ENCODE measurements at places on chromosomes 6 and 20.

DNA sequence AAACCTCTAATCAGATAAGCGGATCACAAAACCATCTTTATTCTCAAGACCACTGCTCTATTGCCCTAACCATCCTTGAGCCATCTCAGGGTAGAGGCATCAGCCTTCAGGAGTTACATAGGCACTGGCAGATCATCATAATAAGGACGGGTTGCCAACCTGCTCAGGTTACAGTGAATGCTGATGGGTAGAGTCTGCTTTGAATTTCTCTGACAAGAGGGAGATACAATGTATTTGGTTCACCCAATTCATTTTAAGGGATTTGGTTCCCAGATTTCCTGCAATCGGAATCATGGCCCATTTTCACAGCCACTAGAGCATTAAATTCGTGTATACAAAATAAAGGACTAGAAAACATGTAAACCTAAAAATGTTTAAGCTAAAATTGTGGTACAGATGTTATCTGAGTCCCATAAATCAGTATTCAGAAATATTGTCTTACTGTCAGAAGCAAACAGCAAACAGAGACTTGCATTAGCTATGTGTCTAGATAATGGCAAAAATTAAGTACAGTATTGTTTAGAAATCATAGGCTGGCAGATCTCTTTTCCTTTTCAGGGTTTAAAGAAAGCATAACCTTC lies 41.9 kb upstream of the TMEM170B start:
- DNase-seq: no peak

DNA sequence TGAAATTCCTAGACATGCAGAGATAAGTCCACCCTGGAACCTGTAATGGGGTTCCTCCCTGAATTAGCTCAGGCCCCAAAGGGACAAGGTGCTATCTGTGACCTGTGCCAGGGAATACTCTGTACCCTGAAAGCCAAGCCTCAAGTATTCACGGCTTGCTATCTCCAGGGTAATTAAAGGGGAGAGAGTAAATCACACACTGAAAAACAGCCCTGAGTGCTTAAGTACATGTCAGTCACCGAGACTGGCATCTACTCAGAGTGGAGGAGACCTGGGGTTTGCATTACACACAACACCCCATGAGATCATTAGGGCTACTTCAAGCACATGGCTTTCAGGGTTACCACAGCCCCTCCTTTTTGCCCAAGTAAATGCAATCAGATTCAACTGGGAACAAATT lies 188.1 kb downstream of the CD83 start:
- DNase-seq: no peak

DNA sequence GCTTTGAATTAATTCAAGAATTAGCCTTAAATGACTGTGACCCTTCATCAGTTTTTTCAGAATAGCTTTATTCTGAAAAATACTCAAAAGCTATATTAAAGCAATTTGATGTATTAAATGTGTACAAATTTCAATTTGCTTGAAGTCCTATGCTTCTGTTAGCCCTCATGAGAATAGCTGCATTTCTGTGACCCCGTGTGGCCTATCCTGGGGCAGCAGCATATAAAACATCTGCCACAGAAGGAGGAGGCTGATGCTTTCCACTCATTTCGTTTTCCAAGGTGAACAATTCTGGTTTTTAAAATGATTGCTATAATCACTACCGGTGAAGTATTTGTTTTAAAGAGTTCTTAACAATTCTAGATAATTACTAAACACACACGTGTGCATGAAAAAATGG lies 360.3 kb downstream of the BTBD9 start:
- DNase-seq: no peak

DNA sequence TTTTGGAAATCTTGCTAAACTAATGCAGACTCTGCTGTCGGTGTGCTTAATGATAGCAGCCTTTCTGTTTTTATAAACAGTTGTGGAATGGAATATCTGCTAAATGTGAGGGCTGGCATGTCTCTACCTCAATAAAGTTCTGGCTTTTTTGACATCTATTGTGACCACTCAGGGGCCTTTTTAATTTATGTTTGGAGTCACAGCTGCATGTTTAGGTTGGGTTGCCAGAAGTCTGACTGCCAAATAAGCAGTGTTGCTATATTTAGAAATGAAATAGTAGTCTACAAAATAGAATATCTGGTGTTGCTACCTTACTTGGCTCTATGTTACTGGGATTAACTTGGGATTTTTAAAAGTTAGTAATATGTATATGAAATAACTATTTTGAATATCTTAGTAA lies 125.1 kb upstream of the LOC128125822 start:
- no peak for DNase-seq

DNA sequence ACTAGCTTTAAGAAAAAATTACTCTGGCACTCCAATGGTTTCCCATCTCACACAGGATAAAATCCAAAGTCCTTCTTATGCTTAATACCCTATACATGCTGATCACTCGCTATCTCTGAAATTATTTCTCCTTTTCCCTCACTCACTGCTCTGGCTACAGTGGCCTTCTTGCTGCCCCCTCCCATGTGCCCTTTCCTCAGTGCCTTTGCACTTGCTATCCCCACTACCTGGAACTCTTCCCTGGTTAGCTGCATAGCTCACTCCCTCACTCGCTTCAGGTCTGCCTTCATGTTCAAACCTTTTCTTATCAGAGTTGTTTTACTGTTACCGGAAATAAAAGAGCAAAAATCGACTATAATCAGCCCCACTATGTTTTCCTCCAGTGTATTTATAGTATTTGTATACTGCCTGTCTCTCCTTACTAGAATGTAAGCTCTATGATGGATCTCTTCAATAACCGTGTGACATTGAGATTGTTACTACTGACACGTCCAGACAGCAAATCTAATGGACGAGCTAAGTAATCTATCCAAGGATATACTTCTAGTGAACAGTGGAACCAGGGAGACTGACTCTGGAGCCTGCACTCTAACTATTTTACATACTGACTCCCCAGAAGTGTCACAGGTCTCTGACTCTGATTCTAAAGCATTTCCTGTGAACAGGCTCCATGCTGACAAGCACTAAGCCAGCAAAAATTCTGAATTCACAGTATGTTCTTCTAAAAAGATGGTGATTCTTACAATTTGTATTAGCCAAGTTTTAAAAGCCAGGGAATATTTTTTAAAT lies 25.1 kb downstream of the FKBP5 start:
- DNase-seq: no peak

GRCh38 chr20:60049601-60050000 lies 91.4 kb downstream of the CDH26 start:
- no peak for DNase-seq

DNA sequence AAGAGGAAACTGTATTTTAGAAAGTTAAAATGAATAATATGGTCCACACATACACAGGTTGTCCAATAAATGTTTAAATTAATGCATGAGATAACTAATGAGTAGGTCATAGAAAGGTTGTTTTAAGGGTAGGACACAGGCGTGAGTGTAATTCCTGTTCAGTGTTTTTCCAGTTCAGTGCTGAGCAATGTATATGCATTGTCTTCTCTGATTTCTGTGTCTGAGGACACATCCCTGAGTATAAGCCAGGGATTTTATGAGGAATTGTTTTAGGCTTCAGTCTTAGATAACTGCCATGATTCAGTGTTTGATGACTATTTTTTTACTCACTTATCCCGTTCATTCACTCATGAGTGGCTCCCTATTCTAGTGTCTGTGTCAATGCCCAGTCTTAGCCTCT lies 298.5 kb upstream of the TBX18 start:
- DNase-seq: no peak

GRCh38 chr6:19317431-19317986 lies 519.7 kb upstream of the ID4 start:
- DNase-seq: no peak

DNA sequence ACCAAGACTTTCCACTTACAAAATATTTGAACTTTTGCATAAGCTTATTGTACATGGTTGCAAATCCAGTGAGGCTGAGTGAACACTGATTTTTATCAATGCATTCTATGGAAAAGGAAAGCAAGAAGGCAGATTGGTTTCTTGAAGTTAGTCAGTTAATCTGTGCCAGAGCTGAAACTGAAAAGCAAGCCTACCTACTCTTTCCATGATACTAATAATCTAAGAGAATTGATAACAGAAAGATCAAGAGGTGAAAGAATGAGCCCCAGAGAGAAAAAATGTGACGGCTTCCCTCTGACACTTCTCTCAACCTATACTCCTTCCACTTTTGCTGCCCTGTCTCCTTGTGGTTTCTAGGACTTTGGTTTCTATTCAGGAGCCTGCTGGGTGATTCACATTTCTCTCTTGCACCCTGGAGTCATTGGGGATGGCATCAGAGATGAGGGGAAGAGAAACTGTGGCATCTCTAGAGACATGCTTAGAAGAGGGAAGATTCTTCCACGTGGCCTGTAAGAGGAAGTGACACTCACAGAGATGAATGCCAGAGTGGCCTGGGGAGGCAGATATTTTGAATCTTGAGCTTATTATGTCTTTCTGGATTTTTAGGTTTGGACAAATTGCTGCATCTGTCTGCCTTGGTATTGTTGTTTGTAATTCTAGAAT lies 158.6 kb upstream of the RIMS1 start:
- DNase-seq: no peak

DNA sequence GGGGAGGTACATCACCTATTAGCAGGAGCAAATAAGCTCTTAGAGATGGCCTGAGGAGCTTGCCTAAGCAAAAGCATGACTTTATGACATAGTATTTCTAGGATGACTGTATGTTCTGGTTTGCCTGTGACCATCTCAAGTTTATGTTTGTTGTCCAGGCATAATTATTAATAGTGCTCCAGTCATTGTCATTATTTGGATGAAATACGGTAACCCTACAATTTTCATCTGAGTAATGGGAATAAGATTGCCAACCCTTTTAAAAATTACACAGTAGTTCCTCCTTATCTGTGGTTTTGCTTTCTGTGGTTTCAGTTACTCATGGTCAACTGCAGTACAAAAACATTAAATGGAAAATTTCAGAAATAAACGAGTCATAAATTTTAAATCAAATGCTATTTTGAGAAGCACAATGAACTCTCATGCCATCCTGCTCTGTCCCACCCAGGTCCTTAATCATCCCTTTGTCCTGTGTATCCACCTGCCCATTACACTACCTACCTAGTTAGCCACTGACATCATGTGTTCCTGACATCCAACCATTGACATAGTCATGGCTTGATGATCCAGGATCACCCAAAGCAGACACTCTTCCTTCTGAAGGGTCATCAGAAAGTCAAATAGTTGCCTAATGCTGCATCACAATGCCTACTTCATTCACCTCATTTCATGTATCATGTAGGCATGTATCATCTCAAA lies 27.0 kb upstream of the TFB1M start:
- no peak for DNase-seq

GRCh38 chr6:227074-227782 lies 65.1 kb upstream of the DUSP22 start:
- DNase-seq: no peak

DNA sequence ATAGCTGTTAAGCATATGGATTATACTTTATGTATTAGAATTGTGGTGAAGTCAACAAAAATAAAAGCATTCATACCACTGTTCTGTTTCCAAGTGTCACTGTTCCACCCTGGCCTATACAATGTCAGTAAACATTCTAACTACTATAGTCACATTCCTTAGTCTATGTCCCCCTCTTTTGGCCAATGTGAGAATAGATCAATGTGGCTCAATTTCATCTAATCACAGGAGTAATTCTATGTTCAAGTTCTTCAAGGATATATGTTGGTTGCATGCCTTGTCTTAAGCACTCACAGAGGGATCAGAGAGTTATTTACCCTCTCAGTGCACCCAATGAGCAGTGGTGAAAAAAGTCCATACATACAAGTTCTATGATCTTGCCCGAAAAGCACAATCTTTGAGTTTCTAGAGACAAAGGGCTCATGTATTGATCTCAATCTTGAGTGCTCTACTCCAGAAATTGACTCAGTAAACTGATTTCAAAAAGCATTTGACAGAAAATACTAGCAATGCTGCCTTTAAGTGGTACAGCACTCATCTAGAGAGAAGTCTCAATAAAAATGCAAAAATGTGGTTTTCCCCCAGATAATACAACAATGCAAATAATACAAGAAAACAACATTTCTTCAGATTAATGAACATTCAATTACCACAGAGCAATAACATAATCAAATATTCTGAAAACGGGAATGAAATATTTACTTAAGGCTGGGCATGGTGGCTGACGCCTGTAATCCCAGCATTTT lies 16.5 kb downstream of the SMLR1 start:
- DNase-seq: no peak

- DNase-seq: no peak
These were observed 6.6 kb upstream of the HEBP2 start for GRCh38 chr6:138397128-138398122.

DNA sequence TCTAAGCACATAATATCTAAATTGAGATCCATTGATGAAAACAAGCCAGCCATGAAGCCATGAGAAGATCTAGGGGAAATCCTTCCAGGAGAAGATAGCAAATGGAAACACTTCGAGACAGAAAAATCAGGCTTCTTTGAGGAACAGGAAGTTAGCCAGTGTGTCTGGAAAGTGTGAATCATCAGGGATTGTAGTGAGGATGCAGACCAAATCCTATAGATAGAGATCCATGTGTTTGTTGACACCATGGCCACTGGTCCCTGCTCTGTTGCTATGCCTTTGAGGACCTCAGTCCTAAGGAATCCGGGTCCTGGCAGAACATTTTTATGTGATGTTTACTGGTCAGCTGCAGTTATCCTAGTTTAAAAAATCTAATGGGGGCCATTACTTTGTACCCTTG lies 6.6 kb upstream of the ELOVL2 start:
- DNase-seq: no peak

DNA sequence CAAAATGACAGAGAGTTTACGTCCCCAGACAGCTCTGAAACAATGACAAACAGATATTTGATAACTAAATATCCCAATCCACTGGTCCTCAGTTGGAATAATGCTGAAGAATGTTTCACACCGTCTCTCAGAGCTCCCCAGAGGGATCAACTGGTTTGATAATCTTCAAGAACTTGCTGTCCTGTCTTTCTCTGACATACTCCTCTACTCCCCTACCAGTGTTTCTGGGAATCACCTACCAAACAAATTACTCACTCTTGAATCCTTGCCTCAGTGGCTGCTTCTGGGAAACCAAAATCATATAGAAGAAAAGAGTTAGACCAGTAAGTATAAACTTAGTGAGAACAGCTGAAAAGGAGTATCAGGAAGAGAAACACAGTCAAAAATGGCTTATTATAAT lies 469.7 kb upstream of the JAG1 start:
- no peak for DNase-seq

- no peak for DNase-seq
These were observed 45.2 kb downstream of the ANKEF1 start for GRCh38 chr20:10079964-10080363.

DNA sequence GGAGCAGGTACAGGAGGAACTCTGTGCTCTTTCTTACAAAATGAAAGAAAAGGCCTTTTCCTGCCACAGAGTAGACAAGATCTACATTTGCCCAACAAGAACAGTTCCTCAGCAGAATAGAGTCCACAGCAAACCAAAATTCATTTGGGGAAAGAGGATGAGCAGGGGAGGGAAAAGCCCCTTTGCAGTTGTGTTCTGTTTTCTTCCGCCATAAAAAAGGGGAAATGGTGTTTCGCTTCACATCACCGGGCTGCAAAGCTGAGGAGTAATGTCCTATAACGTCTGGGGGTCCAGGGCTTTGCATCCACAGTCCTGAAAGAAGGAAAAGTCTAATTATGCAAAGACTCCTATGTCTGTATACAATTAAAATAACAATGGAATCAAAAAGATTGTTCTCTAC lies at the start of gene GPR31:
Gene GPR31, minus strand, starts transcription at position 118 of the 400 bp plus-strand sequence. CDS start 149 bp downstream, outside the sequence.
- DNase-seq: no peak

- no peak for DNase-seq
These were observed 70.5 kb upstream of the ADTRP start for GRCh38 chr6:11848852-11849731.
